Heart left ventricle (tissue), 16 donors: ENCODE measurements at places on chromosomes 6 and 20.

DNA sequence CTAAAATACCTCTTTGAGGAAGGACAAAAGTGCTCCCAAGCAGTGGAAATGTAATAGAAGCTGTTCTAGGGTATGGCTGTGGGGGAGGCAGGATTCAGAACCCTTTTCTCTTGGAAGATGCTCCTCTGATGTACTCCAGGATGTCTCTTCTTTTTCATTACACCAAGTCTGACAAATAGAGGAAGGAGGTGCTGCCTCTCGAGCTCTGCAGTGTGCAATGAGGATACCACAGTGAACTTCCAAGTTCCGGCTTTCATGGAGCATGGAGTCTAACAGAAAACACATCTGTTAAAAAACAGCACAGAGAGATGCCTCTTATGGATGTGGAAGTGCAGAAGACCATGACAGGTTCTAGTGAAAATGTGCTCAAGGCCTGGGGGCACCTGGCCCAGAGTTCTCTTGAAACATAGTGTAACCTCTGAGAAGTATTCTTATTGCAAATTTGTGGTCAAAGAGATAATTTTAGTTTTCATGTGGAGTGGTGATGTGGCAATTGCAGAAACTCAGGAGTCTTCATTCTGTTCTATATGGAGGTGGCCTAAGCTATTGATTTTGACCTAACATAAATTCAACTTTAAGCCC lies 362.0 kb upstream of the CITED2 start:
- H3K27ac ChIP-seq, result no peak overlapping the region
- no peaks in the 10 kb centered on the region for H3K4me1 ChIP-seq
- DNase-seq, result no peak
- no peak overlapping the region for H3K4me3 ChIP-seq
- H3K36me3 ChIP-seq, result no peaks in the 10 kb centered on the region

DNA sequence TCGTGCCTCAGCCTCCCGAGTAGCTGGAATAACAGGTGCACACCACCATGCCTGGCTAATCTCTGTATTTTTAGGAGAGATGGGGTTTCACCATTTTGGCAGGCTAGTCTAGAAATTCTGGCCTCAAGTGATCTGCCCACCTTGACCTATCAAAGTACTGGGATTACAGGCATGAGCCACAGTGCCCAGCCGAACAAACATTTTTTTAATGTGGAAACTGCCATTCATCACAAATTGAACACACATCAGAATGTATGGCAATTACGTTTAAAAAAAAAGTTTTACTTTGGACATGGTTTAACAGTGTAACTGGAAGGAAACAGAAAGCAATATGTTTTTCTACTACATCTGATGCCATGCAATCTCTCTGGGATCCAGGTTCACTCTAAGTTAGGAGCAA lies 38.3 kb upstream of the LOC128125822 start:
- no peaks in the 10 kb centered on the region for H3K27me3 ChIP-seq
- no peaks in the 10 kb centered on the region for H3K36me3 ChIP-seq
- H3K4me3 ChIP-seq, result no peak overlapping the region
- no peaks in the 10 kb centered on the region for H3K4me1 ChIP-seq
- no peak overlapping the region for H3K27ac ChIP-seq
- no peak for DNase-seq

DNA sequence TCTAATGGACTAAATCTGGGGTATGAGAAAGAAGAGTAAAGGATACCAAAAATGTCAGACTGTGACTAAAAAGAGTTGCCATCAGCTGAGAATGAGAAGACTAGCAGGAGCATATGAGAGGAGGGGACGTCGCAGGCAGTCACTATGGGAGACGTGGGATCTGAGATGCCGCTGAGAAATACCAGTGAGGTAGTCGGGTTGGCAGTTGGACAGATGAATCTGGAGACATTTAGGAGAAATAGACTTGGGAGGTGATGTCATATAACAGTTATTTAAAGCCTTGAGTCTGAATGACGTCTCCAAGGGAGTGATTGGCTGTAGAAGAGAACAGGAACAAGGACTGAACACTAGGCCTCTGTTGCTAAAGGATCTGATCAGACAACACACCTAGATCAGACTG lies 51.5 kb upstream of the TRIM26 start:
- no peak for DNase-seq
- no peaks in the 10 kb centered on the region for H3K27me3 ChIP-seq
- H3K4me1 ChIP-seq, result no peaks in the 10 kb centered on the region
- H3K4me3 ChIP-seq, result no peak overlapping the region

DNA sequence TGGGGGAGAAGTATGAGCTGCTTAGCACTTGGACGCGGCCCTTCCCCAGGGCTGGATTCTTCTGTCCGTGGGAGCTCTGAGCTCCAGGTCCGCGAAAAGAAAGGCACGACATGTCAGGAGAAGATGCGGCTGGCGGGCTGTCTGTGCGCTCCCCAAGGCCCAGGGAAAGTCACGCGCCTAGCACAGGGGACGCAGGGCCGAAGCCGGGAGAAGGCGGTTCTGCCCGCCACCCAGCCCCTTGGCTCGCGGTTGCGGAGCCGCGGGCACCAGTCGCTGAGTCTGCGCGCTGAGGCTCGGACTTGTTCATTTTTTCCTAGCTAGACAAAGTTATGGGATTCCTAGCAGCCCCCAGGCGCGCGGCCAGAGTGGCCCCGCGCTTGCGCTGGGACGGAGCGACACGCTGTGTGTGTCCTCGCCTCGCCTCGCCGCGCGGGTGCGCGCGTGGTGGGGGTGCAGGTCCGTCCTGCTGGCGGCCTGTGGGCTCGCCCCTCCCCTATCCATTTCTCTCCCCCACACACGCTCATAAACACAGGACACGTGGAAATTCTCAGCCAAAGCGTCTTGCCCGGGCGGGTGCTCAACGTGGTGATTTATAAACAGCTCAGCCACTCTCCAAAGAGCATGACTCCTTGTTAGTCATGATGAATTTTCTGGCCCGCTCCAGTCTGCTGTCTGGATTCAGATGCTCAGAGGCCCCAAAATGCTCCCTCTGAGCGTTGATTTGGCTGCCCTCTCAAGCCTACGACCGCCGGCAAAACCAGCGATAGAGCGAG lies 1.9 kb upstream of the POU3F2 start:
- H3K36me3 ChIP-seq, result no peaks in the 10 kb centered on the region
- H3K27ac ChIP-seq, result no peak overlapping the region
- H3K27me3 ChIP-seq, result peaks cover 100% of the 10 kb centered on the region
- DNase-seq, result no peak

- no peak overlapping the region for H3K27ac ChIP-seq
- no peaks in the 10 kb centered on the region for H3K36me3 ChIP-seq
- no peak for DNase-seq
- no peak overlapping the region for H3K4me3 ChIP-seq
- peaks cover 7% of the 10 kb centered on the region for H3K4me1 ChIP-seq
Observed at GRCh38 chr20:51423290-51423667, 119.2 kb downstream of the NFATC2 start.

- H3K36me3 ChIP-seq, result no peaks in the 10 kb centered on the region
- H3K27me3 ChIP-seq, result no peaks in the 10 kb centered on the region
- no peak overlapping the region for H3K27ac ChIP-seq
Observed at GRCh38 chr6:5736016-5736738, 270.5 kb downstream of the NRN1 start.

- no peak for DNase-seq
- no peaks in the 10 kb centered on the region for H3K36me3 ChIP-seq
- no peaks in the 10 kb centered on the region for H3K4me1 ChIP-seq
- H3K27ac ChIP-seq, result no peak overlapping the region
Observed at GRCh38 chr6:18596531-18596835, 209.3 kb downstream of the RNF144B start.

GRCh38 chr6:22466665-22467245 lies 102.6 kb upstream of the HDGFL1 start:
- no peak overlapping the region for H3K27ac ChIP-seq
- H3K36me3 ChIP-seq, result no peaks in the 10 kb centered on the region
- peaks cover 16% of the 10 kb centered on the region for H3K4me1 ChIP-seq
- no peak overlapping the region for H3K4me3 ChIP-seq

DNA sequence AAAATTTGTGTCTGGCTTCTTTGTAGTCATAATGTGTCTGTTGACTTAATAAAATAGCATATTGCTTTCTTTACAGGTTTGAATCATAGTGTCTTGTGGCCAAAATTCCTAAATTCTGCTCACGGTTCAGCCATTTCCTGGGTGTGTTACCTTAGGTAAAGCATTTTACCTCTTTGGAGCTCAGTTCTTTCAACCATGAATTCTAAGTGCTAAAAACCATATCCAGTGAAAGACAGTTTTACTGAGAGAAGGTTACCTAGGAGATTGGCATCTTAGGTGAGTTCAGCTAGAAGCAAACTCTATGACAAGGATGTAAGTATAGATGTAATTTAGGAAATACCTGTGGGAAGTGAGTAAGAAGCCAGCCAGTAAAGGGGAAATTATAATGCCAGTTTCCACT lies 20.7 kb downstream of the CRYBG1 start:
- no peak overlapping the region for H3K27ac ChIP-seq
- H3K4me3 ChIP-seq, result no peak overlapping the region
- DNase-seq, result no peak
- H3K27me3 ChIP-seq, result no peaks in the 10 kb centered on the region
- no peaks in the 10 kb centered on the region for H3K36me3 ChIP-seq

DNA sequence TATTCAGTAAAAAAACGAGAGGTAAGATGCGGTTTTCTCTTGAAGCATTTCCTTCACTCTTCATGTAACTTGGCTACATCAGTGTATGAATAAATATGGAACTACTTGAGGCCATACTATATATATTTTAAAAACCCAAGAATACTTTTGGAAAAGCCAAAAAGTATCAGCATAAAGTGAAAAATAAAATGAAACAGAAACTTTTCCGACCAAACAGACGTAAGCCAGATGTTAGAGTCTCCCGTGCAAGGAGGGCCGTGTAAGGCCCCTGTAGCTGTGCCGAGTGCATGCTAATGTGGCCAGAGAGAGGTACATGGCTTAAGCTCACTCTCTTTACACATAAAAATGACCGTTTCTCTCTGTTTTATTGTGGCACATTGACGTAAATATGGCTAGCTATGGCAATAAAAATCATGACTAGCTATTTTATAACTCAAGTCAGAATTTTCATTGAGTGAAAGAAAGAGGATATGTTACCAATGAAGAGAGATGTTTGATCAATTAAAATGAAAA lies 140.1 kb upstream of the GMDS start:
- no peaks in the 10 kb centered on the region for H3K27me3 ChIP-seq
- no peak for DNase-seq
- H3K36me3 ChIP-seq, result no peaks in the 10 kb centered on the region
- H3K4me3 ChIP-seq, result no peak overlapping the region

DNA sequence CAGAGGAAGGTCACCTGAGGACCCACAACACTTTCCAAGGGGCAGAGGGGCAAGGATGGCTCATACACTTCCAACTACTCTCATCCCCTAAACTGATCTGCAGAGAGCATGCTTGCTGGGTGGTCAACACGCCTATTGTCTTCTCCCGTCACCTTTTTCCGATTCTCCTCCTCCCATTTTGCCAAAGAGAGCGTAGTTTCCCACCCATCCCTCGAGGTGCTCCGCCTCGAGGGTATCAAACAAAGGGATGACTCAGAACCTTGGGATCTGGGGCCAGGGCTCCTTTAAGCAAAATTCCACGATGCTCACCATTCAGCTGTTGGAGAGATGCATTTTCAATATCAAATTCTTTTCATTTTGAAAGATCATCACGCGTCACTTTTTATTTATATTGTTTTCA lies 507.5 kb upstream of the SULF2 start:
- no peak overlapping the region for H3K4me3 ChIP-seq
- peaks cover 8% of the 10 kb centered on the region for H3K27me3 ChIP-seq
- H3K4me1 ChIP-seq, result peaks cover 7% of the 10 kb centered on the region

GRCh38 chr20:58162986-58163385 lies 65.5 kb downstream of the ANKRD60 start:
- DNase-seq, result no peak
- no peaks in the 10 kb centered on the region for H3K4me1 ChIP-seq
- H3K27ac ChIP-seq, result no peak overlapping the region
- no peaks in the 10 kb centered on the region for H3K36me3 ChIP-seq

DNA sequence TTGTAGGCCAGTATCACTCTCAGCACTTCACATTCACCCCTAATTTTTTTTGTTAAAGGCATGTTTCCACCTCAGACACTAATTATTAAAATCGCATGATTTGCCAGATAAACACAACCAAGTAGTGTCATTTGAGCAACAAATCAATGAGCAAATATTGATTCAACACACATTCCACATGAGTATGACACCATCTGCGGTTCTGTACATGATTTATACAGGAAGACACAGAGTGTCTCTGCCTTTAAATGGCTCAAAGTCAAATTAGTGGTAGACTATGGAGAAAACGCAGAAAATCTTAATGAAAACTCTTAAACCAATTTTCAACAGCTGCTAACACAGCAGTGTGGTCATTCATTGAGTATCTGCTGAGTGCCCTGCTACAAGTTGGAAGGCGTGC lies 300.2 kb downstream of the SOX4 start:
- H3K4me1 ChIP-seq, result no peaks in the 10 kb centered on the region
- H3K27me3 ChIP-seq, result no peaks in the 10 kb centered on the region
- H3K36me3 ChIP-seq, result no peaks in the 10 kb centered on the region
- H3K27ac ChIP-seq, result no peak overlapping the region
- no peak for DNase-seq

DNA sequence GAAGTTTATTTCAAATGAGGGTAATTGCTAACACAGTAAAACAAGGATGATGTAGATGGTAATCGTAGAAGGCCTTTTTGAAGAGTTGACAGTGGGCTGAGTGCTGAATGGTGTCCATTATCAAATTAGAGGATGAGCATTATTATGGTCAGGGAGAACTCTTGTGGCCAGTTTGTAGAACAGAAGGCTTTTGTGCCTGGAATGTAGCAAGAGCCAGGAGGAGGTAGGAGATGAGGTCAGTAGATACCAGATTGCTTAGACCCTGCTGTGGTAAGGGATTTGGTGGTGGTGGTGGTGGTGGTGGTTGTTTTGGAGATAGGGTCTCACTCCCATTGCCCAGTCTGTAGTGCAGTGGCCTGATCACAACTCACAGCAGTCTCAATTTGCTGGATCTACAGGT lies 6.2 kb downstream of the CSE1L start:
- H3K27me3 ChIP-seq, result no peaks in the 10 kb centered on the region
- H3K4me1 ChIP-seq, result peaks cover 22% of the 10 kb centered on the region
- H3K4me3 ChIP-seq, result no peak overlapping the region
- no peaks in the 10 kb centered on the region for H3K36me3 ChIP-seq
- H3K27ac ChIP-seq, result no peak overlapping the region

DNA sequence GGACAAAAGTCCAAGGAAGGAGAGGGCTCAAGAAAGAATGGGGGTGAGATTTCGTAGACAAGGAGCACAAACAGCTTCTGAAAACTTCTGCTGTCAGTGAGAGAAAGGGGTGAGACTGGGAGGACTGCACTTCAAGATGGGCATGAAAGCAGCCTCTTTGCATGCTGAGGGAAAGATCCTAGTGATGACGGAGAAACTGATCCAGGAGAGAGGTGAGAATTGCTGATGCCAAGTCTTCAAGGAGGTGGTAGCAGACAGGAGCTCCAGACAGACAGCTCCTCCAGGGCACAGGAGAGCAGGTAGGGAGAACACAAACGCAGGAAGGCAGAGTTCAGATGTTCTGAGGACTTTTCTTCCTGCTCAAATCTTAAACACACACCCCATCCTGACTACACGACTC lies 303.9 kb downstream of the GMDS start:
- H3K4me1 ChIP-seq, result no peaks in the 10 kb centered on the region
- no peak overlapping the region for H3K4me3 ChIP-seq
- no peak for DNase-seq
- H3K27ac ChIP-seq, result no peak overlapping the region
- no peaks in the 10 kb centered on the region for H3K27me3 ChIP-seq

GRCh38 chr6:13538600-13538999 lies 35.8 kb upstream of the SIRT5 start:
- peak overlapping the region; percentile 33 for H3K27ac ChIP-seq
- DNase-seq, result no peak
- H3K36me3 ChIP-seq, result no peaks in the 10 kb centered on the region
- peaks cover 14% of the 10 kb centered on the region for H3K4me1 ChIP-seq
- no peak overlapping the region for H3K4me3 ChIP-seq

GRCh38 chr6:83889621-83890020 lies 30.1 kb downstream of the CYB5R4 start:
- no peaks in the 10 kb centered on the region for H3K4me1 ChIP-seq
- H3K4me3 ChIP-seq, result no peak overlapping the region
- DNase-seq, result no peak
- H3K36me3 ChIP-seq, result no peaks in the 10 kb centered on the region
